Effector memory CD8-positive, alpha-beta T cell (primary cell): ENCODE measurements at places on chromosomes 2 and 18.

GRCh38 chr2:215403441-215404347, 32.2 kb downstream of the FN1 start:
- no peak for DNase-seq

DNA sequence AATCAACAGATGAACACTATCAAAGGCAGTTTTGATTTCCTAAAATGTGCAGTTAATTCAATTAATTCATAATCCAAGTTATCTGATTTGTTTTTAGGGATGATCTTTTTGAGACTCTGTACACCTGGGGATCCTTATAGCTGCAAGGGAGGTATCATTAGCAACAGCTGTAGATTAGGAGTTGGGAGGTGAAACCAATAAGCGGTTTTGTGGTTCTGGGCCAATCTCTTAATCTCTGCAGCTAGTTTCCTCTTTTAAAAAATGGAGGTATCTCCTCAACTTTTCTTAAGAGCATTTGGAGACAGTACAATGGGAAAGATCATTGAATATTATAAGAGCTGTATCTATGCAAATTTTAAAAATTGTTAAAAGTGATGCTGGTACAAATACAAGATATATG, 126.0 kb downstream of the MC4R start:
- DNase-seq, result no peak

DNA sequence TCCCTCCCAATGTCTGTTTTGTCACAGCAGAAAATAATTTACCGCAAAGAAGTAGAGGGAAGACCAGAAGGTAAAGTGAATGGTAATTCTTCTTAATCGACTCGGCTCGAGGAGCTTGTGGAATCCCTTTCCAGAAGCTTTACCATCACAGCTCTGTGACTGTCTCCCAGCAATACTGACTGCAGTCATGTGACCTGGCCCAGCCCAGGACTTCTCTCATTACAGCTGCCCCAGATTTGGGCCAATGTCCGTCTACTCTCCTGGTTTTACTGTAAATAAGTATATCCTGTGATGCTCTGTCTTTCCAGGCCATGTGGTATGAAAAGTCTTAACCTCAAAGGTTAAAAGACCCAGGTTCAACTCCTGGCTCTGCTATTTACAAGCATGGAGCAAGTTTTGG, 18.9 kb upstream of the ELOA2 start:
- DNase-seq, result no peak

GRCh38 chr2:203543898-203544328, 8.8 kb upstream of the RAPH1 start:
- DNase-seq, result no peak

GRCh38 chr2:26976237-26976636, 5.8 kb downstream of the MAPRE3 start:
- no peak for DNase-seq

- DNase-seq, result no peak
These were observed 22.0 kb downstream of the NPPC start for GRCh38 chr2:231904161-231904611.

DNA sequence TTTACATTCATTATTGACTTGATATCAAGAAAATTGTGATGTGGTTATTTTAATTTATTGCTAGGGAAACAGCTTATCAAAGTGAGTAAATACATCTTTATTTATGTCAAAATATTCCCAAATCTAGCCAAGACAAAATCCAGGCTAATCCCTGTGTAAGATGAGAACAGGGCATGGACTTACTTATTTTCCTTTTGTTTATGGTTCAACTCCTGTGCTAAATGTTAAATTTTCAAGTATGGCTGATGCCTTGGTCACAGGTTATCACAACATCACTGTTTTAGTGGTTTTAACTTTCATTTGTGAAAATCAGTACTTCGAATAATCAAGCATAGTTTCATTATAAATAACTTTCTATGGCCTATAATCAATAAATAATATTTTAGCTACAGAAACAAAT, 657.0 kb upstream of the SYT4 start:
- no peak for DNase-seq

DNA sequence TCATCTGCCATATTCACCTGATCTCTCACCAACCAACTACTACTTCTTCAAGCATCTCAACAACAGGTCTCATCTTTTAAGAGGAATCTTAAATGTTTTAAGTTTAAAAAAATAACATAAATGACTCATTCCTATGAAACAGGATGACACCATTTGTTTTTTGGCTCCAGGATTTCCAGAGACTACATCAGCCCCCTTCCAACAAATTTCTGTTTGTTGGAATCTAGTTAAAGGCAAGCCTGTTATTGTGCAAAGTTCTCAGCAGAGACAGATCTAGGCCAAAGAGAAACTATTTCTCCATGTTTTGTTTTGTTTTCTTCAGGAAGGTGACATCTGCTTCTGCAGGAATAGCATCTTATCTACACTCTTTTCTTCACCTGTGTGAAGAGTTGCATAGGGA, 204.8 kb upstream of the SH3BP4 start:
- DNase-seq, result no peak

GRCh38 chr2:27191070-27191829, 20.6 kb upstream of the ATRAID start:
- peak; percentile 38 for DNase-seq

DNA sequence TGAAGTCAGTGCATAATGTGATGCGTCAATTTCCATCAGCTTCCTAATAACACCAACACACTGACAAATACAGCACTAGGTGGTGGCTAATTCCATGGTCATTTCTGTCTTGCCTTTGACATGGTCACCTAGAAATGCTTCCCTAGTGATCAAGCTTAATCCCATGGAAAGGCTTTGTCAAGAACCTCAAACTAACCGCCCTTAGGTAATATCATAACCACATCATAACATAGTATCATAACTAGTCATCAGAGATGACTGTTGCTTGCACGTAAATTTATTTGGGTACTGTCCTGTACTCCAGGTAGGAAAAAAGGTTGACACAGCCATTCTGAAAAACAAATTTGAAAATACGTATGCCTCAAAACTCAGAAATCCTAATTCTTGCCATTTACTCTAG, 471.8 kb downstream of the IRS1 start:
- DNase-seq, result no peak

DNA sequence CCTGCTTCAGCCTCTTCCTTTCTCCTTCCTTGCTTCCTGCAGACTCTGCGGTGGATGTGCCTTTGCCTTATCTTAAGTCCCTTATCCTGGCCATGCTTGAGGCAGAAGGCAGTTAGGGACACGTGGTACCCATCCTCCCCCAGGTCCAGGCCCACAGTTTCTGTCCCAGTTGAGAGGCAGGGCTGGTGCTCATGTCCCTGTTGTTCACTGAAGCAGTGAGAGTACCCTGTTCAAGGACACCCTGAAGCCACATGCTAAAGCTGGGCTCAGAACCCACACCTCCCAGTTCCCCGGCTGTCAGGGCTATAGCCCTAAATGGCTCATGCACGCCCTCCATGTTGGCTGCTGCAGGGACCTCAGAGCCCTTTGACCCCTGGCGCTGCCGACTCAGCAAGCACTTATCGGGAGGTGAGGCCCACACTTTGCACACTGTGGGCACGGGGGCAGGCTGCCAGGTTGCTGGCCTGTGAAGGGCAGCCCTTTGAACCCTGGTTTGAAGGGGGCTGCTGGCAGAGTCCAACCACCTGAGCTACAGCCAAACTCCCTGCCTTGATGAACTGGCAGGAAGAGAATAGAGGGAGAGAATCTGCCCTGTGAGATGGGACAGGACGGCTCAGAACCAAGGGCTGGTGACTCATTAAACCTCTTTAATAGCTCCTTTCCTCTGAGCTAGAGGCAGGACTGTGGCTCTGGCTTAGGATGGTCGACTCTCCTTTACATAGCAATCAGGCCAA, 6.3 kb downstream of the KHK start:
- no peak for DNase-seq

- no peak for DNase-seq
These were observed 39.9 kb downstream of the ADD2 start for GRCh38 chr2:70728128-70728527.

DNA sequence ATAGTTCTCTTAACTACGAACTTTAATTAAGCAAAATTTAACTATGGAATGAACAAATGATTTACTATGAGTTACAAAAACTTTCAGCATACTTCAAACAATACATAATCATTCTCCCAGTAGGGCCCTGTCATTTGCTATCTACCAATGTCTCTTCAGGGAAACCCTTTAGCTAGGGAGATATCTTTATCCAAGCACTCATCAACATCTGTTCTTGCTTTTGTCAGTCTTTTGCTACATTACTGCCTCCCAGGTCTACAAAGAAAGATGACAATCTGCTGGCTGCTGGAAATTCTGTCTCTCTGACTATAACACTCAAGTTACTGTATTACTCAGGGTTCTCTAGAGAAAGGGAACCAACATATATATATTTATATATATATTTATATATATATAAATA, 1626.3 kb upstream of the CELF4 start:
- DNase-seq, result no peak

DNA sequence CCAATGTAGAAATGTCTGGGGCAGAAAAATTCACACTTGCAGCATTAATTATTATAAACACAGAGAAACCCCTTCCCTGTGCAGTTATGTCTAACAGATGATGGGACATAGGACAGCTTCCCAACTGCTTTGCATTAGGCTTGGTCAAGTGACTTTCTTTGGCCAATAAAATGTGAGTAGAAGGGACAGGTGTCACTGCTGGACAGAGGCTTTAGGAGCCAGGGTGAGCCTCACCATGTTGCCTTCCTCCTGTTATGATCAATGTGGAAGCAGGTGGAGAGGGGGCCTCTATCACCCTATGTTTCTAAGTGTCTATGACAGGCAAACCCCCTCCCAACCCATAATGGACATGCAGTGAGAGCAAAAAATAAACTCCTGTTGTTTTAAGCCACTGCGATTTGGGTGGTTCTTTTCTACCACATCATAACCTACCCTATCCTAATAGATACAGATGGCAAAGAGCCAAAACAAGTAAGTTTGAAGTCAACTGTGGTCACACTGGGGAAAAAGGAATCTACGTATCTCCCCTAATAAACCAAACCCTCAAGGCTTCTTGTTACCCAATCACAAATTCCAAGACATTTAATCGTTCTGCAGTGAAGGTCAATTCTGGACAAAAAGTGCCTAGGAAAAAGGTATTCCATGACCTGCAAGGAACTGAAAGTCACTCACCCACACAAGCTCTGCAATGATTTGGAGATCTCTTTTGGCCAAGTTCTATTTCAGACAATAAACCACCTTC, 28.6 kb upstream of the POU3F3 start:
- DNase-seq, result no peak

- no peak for DNase-seq
These were observed 98.4 kb upstream of the SIX3 start for GRCh38 chr2:44843086-44843485.

GRCh38 chr2:232930059-232930400, 60.0 kb downstream of the SNORC start:
- no peak for DNase-seq

DNA sequence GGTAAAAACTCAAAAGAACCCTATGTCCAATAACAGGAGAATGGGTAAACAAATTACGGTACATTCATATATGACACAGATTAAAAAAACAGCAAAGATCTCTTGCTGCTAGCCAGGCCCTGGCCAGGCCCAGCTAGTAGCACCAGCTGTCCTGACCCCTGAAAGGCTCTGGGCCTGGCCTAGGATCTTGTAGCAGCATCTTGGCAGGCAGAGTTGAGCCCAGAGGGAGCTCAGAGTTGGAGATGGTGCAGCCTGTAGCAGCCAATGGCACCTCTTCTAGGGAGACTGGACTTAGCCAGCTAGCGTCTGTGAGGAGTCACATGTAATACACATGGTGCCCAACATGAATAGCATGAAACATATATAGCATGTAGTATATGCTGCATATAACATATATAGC, 69.1 kb downstream of the HS6ST1 start:
- no peak for DNase-seq

DNA sequence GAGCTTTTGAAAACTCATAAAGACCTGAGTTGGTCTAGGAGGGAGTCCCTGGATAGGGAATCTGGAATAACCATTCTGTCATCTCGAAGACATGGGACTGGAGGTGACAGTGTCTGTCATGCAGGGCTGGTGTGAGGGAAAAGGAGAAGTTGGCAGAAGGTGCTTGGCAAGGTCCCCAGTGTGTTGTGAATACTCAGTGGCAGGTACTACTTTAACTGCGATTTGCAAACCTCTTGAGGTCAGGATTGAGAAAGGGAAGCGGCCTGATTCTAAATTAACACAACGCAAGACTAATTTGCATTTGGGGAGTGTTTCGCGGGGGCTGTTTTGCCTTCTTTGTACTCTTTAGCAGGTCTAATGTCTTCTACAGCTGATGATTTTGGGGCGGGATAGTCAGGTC, 77.0 kb upstream of the TMEM200C start:
- DNase-seq, result no peak

- no peak for DNase-seq
These were observed 143.4 kb downstream of the EML6 start for GRCh38 chr2:54866868-54867267.

DNA sequence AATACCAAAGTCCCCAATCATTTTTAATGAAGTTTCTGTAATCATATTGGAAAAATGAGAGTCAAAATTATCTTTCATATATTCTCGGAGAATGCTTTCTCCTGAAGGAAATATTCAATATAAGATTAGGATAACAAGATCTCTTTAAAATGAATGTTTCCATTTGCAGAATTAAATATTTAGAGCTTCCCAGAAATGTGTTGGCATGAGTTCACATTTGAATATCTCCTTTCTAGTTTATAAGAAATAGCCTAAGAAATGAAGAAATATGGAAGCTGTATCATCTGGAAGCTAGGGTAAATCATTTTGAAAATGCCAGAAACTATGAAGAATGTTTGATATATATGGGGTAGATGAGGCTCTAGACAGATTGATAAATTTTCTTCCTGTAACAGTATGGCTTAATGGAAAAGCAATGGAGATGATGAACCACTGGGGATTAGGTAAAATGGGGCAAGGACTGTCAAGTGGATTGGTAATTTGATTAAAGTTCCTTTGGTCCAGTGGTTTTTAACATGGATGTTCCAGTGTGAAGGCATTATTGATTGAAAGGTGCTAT, 184.6 kb upstream of the ZNF804A start:
- no peak for DNase-seq

GRCh38 chr2:98442488-98442887, 2.2 kb upstream of the INPP4A start:
- no peak for DNase-seq

GRCh38 chr2:195671563-195671962, 14.5 kb downstream of the SLC39A10 start:
- no peak for DNase-seq
